Epithelial cell of prostate (primary cell): ENCODE measurements at places on chromosomes 11 and 22.

- no peak for DNase-seq
Measured at GRCh38 chr11:105399511-105399910, 210.4 kb upstream of the GRIA4 start.

GRCh38 chr22:20015187-20015625 is 1.4 kb downstream of the ARVCF start:
- DNase-seq: no peak

- no peak for DNase-seq
Measured at GRCh38 chr11:95559899-95560298, 229.7 kb downstream of the FAM76B start.

- no peak for DNase-seq
Measured at GRCh38 chr22:30752771-30753170, 58.1 kb downstream of the OSBP2 start.

- DNase-seq: no peak
Measured at GRCh38 chr11:47061429-47062178, 115.1 kb downstream of the ARFGAP2 start.

DNA sequence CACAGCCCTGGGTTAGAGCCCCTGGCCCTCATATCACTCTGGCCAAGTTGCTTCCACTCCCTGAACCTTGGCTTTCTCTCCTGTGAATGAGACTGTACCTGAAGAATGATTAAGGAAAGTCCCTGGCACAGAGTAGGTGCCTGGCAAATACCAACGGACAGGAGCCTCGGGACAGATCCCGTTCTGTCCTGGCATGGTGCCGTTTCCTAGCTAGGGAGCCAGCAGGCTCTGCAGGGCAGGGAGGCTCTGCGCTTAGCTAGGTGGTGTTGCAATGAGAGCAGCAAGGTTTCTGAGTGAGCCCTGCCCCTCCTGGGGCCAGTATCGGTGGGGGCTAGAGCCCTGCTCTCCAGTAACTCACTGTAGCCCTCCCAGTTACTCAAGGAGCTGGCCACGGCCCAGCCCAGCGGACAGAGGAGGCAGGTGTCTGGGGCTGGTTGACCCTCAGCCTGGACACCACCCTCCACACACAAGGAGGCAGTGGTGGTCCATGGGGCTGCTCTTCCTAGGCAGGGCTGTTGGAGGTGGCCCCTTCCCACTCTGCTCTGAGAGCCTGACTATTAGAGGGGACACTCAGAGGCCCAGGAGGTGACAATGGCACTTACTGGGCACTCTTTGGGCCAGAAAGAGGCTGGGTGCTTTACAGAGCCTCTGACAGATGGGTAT is 74.4 kb downstream of the NFAM1 start:
- peak; percentile 48 for DNase-seq

DNA sequence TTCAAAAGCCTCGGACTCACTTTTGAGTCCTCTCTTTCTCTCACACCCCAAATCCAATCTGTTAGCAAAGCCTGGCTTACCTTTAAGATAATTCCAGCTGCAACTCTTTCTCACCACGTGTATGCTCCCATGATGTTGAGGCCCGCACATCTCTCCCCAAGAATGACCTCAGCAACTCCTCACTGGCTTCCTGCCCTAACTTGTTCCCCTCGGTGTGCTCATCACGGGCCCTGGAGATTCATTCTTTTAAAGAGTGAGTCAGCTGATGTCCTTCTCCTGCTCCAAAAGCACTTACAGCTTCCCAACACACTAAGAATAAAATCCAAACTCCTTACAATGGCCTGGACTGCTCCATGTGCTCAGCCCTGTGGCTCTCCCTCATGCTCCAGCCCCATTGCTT is 1041.3 kb downstream of the OPCML start:
- no peak for DNase-seq

GRCh38 chr22:46846150-46846831 is 83.8 kb downstream of the TBC1D22A start:
- peak; percentile 43 for DNase-seq

DNA sequence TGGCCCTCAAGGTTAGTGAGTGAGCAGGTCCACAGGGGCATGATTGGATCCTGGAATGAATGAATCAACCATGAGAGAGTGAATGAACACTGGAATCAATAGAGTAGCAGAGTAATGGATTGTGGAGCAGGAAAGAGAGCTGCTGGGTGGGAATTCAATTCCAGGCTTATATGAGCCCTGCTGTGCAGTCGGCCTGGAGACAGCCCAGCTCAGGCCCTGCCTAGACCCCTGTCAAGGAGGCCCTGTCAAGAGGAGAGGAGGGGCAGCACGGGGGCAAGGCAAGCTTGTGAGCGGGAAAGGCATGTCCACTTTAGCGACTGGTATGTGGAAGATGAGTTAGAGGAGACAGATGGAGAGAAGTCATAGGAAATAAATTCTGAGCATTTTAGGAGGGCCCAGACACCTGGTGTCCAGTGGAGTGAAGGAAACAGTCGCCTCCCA is 1.3 kb upstream of the FOLR1 start:
- no peak for DNase-seq
